ENCODE measurements at places on chromosomes 3 and 15. TPM values are rescaled to one million over a fixed set of nuclear protein-coding genes. Genes with fewer than 3 reads are reported as not detected.
A peak's percentile ranks its signal among the peaks of the same experiment; 100 is the strongest.

- no peaks in the 10 kb centered on the region for H3K36me3 ChIP-seq
- DNase-seq, result no peak
- no peaks in the 10 kb centered on the region for H3K27me3 ChIP-seq
- no peak overlapping the region for H3K27ac ChIP-seq
- H3K4me3 ChIP-seq, result no peak overlapping the region
These were observed 204.1 kb upstream of the TBL1XR1 start for GRCh38 chr3:177401375-177401774.

- DNase-seq, result no peak
- no peaks in the 10 kb centered on the region for H3K36me3 ChIP-seq
- no peak overlapping the region for H3K27ac ChIP-seq
- no peak overlapping the region for H3K4me3 ChIP-seq
- H3K4me1 ChIP-seq, result peaks cover 27% of the 10 kb centered on the region
These were observed 2.7 kb downstream of the MESP2 start for GRCh38 chr15:89778861-89779260.

- no peaks in the 10 kb centered on the region for H3K27me3 ChIP-seq
- no peaks in the 10 kb centered on the region for H3K36me3 ChIP-seq
- DNase-seq, result peak; percentile 87
- H3K27ac ChIP-seq, result peak within 1 kb of the TSS; percentile 93
- H3K4me3 ChIP-seq, result peak within 1 kb of the TSS; percentile 88
These were observed at the start of gene TJP1 for GRCh38 chr15:29822100-29822683. Gene TJP1 (minus strand): TSS chr15:29822468. CDS start chr15:29822028, 440 bp downstream.

DNA sequence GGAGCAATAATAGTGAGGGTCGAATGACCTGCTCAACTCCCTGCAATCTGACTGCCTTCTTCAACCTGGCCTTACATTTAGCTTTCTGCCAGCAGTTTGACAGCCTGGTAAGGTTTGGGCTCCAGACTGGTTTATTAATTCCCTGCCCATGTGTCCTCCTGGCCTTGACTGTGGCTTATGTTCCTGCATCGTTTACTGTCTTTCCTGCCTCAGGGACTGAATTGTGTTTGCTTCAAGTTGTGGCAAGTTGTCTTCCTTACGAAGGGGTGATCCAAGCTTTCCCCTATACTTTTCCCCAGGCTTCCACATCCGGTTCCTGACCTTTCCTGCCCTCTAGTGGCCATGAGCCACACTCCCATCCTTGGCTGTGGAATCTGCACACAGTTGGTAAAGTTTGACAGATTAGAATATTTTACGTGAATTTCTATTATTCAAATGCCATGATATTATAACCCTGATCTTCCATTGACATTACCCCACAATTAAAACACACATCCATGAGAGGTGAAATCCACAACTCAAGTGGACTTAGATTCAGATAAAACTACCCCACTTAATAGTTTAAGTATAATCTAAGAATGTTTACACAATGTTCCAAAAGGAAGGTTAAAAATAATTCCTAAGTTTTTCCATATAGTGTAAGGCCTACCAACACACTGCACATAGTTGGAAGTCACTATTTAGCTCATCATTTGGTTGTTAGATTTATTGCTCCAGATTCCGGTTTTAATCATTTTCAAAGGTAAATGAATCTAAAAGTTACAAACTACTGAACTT lies 95.7 kb downstream of the NEDD4 start:
- H3K36me3 ChIP-seq, result no peaks in the 10 kb centered on the region
- H3K27ac ChIP-seq, result peak overlapping the region; percentile 23
- peak; percentile 60 for DNase-seq
- no peak overlapping the region for H3K4me3 ChIP-seq
- H3K4me1 ChIP-seq, result peaks cover 4% of the 10 kb centered on the region

GRCh38 chr3:195212749-195213375 lies 58.1 kb downstream of the XXYLT1 start:
- no peaks in the 10 kb centered on the region for H3K27me3 ChIP-seq
- H3K4me1 ChIP-seq, result peaks cover 28% of the 10 kb centered on the region
- H3K36me3 ChIP-seq, result no peaks in the 10 kb centered on the region
- H3K27ac ChIP-seq, result no peak overlapping the region

GRCh38 chr15:65006876-65007275 lies 17.2 kb upstream of the SPG21 start:
- H3K4me3 ChIP-seq, result no peak overlapping the region
- no peaks in the 10 kb centered on the region for H3K27me3 ChIP-seq
- H3K4me1 ChIP-seq, result no peaks in the 10 kb centered on the region
- no peak overlapping the region for H3K27ac ChIP-seq
- H3K36me3 ChIP-seq, result peaks cover 7% of the 10 kb centered on the region

- H3K4me3 ChIP-seq, result no peak overlapping the region
- H3K27ac ChIP-seq, result no peak overlapping the region
These were observed 66.6 kb downstream of the GAP43 start for GRCh38 chr3:115689928-115690327.

GRCh38 chr3:134904776-134905646 lies 110.0 kb downstream of the EPHB1 start:
- H3K4me1 ChIP-seq, result no peaks in the 10 kb centered on the region
- no peak overlapping the region for H3K4me3 ChIP-seq
- no peak for DNase-seq
- H3K27me3 ChIP-seq, result no peaks in the 10 kb centered on the region
- no peak overlapping the region for H3K27ac ChIP-seq

DNA sequence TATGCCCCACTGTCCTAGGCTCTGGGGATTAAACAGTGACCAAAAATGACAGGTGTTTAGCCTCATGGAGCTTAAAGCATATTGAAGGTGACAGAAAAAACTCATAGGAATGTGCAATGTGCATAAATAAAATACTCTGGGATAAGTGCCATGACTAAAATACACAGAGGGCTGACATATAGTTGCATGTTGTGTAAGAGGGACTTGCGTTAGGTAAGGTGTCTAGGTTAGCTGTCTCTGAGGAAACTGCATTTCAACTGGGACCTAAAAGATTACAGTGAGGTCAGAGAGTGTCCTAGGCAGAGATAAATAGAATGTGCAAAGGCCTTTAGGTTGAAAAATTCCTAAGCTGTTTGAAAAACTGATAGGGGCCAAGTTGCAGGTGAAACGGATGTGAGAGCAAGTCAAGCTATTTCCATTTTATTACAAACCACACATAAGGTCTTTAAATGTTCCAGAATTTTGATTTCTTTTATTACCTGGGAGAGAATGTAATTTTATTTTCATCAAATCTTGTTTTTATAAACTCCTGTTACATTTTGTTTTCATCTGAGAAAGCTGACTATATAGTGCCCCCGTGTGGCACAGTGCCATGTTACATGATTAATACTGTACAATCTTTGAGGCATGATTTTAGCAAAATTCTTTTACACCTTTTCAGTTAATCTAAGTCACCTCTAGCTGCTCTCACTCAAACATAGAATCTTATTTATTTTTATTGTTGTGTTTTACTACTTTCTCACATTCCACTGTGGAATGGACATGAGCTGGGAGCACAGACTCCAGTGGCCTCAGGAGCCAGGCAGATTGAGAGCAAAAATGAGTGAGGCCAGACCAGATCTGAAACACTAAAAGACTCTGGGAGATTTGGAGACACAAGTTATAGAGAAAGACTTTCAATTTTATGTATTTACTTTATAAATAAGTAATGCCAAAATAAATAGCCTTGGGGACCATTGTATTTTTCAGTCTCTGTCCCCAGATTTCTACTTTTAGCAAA lies 259.6 kb upstream of the ZNF717 start:
- DNase-seq, result peak; percentile 58
- no peaks in the 10 kb centered on the region for H3K27me3 ChIP-seq
- no peaks in the 10 kb centered on the region for H3K4me1 ChIP-seq
- no peak overlapping the region for H3K4me3 ChIP-seq

GRCh38 chr3:126529585-126530170 lies 5.7 kb downstream of the CHST13 start:
- H3K4me3 ChIP-seq, result no peak overlapping the region
- DNase-seq, result no peak
- no peak overlapping the region for H3K27ac ChIP-seq
- no peaks in the 10 kb centered on the region for H3K36me3 ChIP-seq
- H3K4me1 ChIP-seq, result peaks cover 10% of the 10 kb centered on the region

DNA sequence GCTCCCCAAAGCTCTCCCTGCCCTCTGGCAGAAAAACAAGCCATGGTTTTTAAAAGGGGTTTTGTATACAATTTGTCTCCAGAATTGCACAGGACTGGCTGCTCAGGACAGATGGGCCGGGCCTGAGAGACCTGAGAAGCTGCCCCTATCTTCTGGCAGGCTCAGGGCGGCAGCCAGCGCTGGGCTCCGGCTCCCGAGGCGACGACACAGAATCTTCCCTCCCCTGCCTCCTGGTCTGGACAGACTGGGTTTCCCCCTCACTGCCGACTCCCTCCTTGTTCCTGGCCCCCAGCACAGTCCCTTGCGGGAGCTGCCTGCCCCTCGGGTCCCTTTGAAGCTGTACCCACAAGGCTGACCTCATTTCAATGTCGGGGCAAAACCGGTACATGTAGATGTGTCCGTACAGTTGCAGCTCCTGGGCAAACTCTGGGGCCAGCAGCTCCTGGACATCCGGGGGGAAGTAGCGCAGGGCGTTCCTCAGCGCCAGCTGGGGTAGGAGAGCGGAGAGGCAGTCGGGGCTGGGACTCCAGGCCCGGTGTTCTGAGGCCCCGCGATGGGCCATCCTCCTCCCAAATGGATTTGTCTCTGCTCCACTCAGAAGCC lies 7.2 kb downstream of the UROC1 start:
- H3K4me3 ChIP-seq, result no peak overlapping the region
- no peaks in the 10 kb centered on the region for H3K36me3 ChIP-seq
- H3K4me1 ChIP-seq, result no peaks in the 10 kb centered on the region
- H3K27me3 ChIP-seq, result no peaks in the 10 kb centered on the region
- H3K27ac ChIP-seq, result no peak overlapping the region

GRCh38 chr15:70362886-70363285 lies 265.2 kb upstream of the TLE3 start:
- H3K4me3 ChIP-seq, result no peak overlapping the region
- H3K27me3 ChIP-seq, result peaks cover 6% of the 10 kb centered on the region
- H3K27ac ChIP-seq, result no peak overlapping the region
- no peaks in the 10 kb centered on the region for H3K36me3 ChIP-seq
- peak; percentile 61 for DNase-seq

DNA sequence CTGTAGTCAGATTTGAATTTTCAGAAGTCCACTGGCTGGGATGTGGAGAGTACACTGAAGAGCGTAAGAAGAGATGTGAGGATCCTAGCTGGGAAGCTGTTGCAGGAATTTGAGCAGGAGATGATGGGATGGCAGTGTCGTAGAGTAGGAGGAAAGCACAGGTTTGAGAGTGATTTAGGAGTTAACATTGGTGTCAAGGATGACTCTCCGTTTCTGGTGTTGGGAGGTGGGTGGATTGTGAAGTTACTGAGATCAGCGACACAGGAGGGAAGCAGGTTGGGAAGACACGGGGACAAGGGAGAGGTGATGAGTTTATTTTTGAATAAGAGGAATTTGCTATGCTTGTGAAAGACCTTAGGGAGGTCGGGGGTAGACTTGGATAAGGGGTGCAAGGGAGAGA lies 434.2 kb upstream of the TPM1 start:
- no peaks in the 10 kb centered on the region for H3K36me3 ChIP-seq
- H3K27me3 ChIP-seq, result no peaks in the 10 kb centered on the region
- no peak for DNase-seq

DNA sequence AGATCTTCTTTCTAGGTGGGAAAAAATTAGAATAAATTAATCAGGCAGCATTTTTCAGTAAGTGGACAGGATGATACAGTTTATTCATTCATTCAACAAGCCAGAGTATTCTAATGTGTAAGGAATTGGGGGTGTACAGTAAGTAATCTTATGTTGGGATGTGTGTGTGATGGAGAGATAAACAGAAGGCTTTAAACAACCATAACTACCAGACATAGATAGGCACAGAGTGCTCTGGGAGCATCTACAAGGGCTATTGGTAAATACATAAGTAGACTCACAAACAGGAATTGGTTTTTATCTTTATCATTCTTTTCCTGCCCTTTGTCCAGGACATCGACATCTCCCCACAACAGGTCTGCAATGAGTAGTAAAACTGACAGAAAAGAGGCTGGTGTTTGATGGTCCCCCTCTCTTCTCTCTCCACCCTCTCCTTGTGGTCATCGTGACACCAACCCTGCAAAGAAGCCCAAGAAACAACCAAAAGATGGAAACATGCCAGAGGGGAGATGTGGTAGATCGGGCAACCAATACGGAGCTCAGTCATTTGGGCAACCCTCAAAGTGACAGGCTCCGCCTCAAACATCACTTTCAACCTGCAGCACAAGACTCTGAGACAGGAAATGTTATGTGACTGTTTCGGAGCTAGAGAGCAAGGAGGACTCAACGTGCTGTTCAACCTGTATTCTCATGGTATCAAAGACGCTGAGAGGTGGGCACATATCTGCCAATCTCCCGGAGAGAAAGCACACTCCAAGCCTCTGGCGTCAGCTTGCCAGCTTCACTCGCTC lies 28.7 kb upstream of the B3GNT5 start:
- no peak for DNase-seq
- no peaks in the 10 kb centered on the region for H3K27me3 ChIP-seq
- no peaks in the 10 kb centered on the region for H3K4me1 ChIP-seq
- no peaks in the 10 kb centered on the region for H3K36me3 ChIP-seq
- no peak overlapping the region for H3K27ac ChIP-seq
- H3K4me3 ChIP-seq, result no peak overlapping the region

GRCh38 chr15:67303490-67304363 lies 49.1 kb downstream of the IQCH start:
- no peaks in the 10 kb centered on the region for H3K27me3 ChIP-seq
- no peak for DNase-seq
- no peaks in the 10 kb centered on the region for H3K36me3 ChIP-seq
- H3K4me3 ChIP-seq, result no peak overlapping the region

DNA sequence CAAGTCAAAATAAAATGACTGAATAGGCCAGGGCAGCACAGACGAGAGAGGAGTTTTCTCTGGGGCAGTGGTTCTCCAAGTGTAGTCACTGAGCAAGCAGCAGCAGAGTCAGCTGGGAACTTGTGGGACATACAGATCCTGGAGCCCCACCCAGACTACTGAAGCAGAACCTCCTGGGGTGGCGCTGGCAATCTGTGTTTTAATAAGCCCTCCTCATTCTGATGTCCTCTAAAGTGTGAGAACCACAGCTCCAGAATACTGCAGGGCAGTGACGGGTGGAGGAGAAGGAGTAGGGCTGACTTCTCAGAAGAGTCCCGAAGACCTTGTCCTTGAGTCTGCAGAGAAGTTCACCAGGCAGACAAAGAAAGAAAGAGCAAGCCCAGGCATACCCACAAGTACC lies 251.3 kb upstream of the HES1 start:
- no peaks in the 10 kb centered on the region for H3K36me3 ChIP-seq
- no peaks in the 10 kb centered on the region for H3K27me3 ChIP-seq
- no peak overlapping the region for H3K27ac ChIP-seq
- no peak overlapping the region for H3K4me3 ChIP-seq
- no peaks in the 10 kb centered on the region for H3K4me1 ChIP-seq
- no peak for DNase-seq

GRCh38 chr3:141388395-141388794 lies 20.1 kb downstream of the ZBTB38 start:
- H3K4me3 ChIP-seq, result no peak overlapping the region
- H3K36me3 ChIP-seq, result no peaks in the 10 kb centered on the region

CADM2 gene
- total RNA-seq, result 12.6 TPM

MLF1 gene
- 7.4 TPM for total RNA-seq

NOX5 gene
- 0.06 TPM for total RNA-seq

C3orf49 gene
- total RNA-seq, result not detected

SLC6A20 gene
- total RNA-seq, result 0.08 TPM

DYNLT2B gene
- total RNA-seq, result 6.8 TPM

SLC30A4 gene
- 6.8 TPM for total RNA-seq

CPA3 gene
- 0.83 TPM for total RNA-seq

A4GNT gene
- not detected for total RNA-seq

Data from adrenal gland (tissue), 19 donors.